ENCODE measurements at places on chromosomes 5 and 9.

GRCh38 chr9:5336688-5337087 is 3.0 kb downstream of the RLN1 start:
- no peak for DNase-seq

- no peak for DNase-seq
Observed at GRCh38 chr9:70100362-70100761, 56.7 kb downstream of the MAMDC2 start.

GRCh38 chr5:159179529-159180305 is 29.6 kb downstream of the RNF145 start:
- DNase-seq = no peak

DNA sequence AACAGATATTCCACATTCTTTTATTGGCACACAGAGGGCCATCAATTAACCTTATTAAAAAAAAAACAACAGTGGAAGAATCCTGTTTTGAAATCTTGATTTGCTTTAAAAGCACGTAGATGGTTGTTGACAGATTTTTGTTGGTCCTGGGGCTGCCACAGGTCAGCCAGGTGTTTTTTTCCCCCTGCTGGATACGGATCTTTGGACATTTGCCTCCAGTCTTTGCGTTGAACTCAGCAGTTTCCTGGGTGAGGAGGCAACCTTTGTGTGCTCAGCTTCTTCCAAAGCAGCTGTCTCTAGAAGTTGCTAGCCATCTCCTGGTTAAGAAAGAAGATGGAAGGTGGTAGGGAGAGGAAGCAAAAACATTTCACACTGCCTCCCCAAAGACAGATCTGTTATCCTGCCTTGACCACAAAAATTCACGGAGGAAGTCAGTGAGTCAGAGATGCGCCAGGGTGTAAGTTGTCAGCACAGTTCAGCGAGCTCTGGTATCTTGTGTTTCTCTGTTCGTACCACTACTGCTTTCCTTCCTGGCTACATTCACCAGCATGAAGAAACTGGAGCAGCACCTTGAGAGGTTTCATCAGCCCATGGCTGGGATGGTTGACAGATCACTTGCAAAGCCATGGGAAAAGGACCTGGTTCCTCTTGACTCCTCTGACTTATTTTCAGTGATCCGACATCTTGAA is 207.3 kb downstream of the ARHGAP26 start:
- no peak for DNase-seq

DNA sequence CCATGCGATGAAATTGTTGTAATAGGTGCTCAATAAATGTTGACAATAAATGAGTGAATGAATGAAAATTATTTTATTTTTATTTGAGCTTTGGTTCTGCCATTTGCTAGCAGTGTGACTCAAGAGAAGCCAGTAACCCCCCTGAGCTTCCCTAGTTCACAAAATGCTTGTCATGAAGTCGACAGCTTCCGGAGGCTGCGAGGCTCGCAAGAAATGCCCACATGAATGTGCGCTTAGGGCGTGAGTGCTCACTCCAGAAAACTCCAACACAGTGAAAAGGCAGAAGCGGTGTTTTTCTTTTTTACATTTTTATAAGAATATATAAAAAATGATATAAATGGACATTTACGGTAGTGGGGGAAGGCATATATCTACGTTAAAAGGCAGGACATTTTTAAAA is 26.5 kb downstream of the CDKN2A start:
- DNase-seq = no peak

GRCh38 chr9:13744261-13744901 is 464.9 kb upstream of the MPDZ start:
- no peak for DNase-seq

GRCh38 chr5:134547066-134547465 is 21.6 kb downstream of the JADE2 start:
- no peak for DNase-seq

GRCh38 chr5:67577424-67577823 is 380.8 kb upstream of the CD180 start:
- DNase-seq = no peak

DNA sequence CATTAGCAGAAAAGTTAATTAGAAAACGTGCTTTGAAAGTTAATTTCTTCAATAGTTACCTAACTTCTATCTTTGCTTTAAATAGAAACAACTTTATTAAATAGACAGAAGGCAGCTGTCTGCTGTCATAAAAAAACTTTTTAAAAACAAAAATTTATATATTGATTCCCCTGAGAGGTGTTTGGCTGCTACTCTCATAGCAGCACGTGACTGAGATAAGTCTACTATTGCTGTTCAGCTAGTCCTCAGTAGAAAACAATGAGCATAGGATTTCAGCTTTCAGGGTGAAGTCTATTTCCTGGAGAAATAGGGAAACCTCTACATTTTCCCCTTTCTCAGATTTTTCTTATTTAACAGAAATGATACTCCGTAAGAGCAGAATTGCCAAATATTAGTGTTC is 135.0 kb upstream of the FBN2 start:
- no peak for DNase-seq

DNA sequence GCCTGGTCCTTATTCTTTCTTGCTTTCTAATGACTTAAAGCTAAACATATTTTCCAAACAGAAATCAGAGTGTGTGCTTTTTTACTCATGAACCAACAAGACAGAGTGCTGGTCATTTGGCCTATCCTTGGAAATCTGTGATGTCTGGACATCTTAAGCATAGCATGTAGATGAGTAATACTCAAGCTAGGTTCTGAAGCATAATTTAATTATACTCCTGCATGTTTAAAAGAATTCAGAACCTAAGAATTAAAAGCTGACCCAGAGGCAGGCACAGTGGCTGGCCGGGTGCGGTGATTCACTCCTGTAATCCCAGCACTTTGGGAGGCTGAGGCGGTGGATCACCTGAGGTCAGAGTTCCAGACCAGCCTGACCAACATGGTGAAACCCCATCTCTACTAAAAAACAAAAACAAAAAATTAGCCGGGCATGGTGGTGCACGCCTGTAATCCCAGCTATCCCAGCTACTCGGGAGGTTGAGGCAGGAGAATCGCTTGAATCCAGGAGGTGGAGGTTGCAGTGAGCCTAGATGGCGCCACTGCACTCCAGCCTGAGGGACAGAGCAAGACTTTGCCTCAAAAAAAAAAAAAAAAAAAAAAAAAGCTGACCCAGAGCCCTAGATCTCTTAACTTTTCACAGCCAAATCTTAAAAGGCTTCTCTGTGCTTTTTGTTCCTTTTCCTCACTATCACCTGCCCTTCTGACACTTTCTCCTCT is 16.2 kb upstream of the TJP2 start:
- no peak for DNase-seq

DNA sequence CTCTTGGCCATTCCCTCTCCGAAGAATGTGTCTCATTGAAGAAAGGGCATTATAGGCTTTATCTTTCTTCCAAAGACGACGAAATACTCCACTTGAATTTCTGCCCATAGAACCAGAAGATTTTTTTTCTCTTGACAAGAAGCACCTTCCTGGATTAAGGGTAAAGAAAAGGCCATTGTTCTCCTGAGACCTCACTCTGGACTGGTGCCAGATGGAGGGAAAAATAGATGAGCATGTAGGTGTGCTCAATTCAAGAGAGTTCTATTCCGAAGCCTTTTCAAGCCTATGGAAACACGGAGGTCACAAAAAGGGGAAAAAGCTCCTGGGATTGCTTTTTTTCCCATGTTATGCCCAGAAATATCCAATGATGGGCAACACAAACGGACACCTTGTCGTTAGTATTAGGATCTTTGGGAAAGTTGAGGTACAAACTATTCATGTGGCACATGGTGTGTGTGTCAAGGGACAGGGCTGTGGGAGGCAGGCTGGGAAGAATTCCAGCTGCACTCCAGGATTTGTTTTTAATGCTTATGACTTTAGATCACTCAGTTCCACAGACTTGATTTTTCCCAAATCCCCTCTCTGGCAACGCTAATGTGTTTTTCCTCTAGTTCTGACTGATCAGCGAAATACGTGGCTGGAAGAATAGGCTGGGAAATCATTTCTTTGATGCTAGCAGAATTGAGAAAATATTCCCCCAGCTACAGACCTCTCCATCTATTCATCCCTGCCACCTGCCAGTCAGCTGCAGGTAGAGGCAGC is 89.9 kb downstream of the SIL1 start:
- DNase-seq = no peak

GRCh38 chr5:93532370-93532769 is 48.6 kb downstream of the NR2F1-AS1 start:
- no peak for DNase-seq

GRCh38 chr9:33837138-33837537 is 20.2 kb downstream of the UBE2R2 start:
- DNase-seq = no peak

DNA sequence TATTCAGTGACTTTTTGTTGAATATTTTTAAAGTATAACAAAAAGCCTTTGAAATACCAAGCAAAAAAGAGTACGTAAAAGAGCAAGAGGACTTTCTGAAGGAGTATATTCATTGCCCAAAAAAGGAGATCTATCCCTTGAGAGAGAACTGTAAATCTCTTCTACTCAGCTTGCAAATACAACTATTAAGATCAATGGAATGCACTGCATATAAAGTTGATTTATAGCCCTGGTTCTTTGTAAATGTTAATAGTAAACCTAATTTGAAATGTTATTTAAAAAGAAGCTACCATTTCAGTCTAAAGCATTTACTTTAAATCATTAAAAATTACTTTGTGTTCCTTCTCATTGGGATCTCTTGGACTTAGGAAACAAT is 168.1 kb downstream of the PDE4D start:
- DNase-seq = no peak

DNA sequence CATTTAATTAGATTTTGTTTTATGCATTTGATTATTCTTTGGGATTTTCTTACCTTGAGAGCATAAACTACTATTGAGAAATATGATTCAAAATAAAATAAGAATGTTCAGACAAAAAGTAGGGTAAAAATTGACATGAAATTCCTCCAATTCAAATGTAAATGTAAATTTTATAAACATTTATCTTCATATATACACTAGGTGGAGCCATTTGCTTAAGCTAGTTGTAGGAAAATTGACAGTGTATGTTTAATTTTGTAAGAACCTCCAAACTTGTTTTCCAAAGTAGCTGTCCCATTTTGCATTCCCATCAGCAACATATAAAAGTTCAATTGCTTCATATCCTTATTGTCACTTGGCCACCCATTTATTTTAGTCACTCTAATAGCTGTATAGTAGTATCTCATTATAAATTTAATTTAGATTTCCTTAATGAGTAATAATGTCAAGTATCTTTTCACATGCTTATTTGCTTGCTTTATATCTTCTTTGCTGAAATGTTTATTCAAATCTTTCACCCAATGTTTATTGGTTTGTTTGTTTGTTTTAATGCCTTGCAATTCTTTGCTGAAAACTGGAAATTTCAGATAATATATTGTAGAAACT is 37.6 kb upstream of the SLCO6A1 start:
- DNase-seq = no peak

DNA sequence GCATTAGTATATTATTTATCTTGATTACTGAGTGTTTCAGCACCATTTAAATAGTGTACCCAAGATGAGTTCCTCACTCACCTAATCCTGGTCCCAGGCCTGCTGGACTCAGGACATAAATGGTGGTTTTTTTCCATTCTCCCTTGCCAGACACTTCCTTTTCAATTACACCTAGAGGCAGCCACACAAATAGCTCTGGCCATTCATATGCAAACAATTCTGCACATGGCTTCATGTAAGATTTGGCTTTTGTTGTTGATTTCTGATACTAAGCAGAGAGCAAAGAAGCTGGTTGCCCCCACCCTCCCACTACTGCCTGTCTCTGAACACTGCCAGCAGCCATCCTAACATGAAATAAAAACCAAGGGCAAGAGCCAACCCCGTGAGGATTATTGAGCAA is 180.4 kb downstream of the SEMA5A start:
- no peak for DNase-seq

DNA sequence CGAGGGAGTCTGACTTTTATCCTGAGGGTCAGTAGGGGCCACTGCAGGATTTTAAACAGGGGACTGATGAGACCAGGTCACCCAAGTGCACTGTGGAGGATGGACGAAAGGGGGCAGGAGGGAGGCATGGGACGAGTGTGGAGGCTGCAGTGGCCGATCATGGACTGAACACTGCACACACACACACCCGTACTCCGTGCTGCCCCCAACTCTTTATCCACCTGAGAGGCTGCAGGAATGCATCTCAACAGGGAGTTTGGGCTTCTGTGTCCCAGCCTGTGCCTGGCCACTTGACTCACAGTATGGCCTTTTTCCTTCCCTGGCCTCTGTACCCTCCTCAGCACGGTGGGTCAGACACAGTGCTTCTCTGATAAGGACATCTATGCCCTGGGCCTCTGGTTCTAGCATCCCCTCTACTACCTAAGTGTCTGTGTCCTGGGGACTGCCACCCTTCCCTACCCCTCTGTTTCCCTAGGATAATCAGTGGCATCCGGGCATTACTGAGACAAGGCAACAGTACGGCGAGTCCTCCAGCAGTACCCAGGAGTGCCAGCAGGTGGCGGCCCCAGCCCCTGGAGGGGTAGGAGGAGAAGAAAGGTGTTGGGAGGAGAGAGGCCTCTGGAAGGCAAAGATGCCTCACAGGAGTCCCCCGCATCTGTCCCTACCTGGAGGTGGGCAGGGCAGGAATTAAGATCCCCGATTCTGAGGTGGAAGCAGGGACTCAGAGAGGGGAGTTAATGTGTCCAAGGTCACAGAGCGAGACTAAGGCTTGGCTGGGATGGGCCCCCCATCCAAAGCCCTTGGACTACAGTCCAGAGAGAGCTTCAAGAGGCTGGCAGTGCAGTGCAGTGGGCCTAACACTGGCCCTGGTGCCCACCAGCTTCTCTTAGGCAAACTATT is 5.1 kb upstream of the CDX1 start:
- DNase-seq = no peak

DNA sequence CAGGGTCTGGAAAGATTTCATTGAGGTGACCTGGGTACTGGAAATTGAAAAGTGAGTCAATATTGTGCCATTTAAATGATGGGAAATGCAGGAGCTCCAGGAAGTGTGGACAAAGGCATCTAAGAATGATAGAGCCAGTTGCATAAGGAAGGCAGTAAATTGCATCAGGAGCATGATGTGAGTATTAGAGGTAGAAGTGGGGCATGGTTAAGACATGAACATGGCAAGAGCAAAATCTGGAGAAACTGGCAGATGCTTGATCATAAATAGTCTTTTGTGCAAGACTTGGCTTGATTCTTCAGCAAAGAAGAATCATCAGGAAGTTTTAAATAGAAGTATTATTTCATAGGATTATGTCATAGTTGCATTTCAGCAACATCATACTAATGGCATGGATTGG is 157.4 kb upstream of the PUM3 start:
- no peak for DNase-seq

DNA sequence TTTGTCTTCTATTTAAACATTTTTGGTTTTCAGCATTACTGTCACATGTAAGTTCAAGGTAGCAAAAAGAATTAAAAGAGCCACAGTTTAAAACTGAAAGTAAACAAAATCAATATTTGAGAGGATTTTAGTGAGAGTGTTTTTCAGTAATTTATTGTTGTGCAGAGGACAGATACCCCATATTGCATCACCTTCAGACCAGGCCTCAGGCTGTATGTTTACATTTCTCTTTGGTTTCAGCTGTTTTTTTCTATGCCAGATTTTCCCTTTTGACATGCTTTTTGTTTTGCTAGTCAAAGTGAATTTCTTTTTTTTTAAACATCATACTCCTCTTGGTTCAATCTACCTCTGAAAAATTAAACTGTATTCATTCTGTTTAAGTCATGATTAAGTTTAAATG is 47.2 kb downstream of the MAST4 start:
- no peak for DNase-seq

GRCh38 chr9:95896580-95896979 is 21.1 kb downstream of the ERCC6L2 start:
- peak; percentile 29 for DNase-seq
